ENCODE measurements at places on chromosomes 7 and 10.

DNA sequence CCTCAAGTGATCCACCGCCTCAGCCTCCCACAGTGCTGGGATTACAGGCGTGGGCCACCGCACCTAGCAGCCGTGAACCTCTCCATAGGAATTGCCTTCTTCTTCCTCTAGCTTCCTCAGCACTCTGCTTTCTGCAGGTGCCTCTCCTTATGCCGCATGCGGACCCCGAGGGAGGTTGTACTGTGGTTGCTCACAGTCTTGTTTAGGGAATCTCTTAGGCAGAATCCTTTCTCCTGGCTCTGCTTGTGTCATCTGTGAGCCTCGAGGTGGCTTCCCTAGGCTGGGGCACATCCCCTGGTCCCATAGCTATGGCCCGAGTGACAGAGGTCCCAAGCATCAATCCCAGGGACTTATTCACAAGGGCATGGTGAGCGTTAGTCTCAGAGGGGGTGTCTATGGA is 33.2 kb upstream of the GIMAP8 start:
- DNase-seq: no peak

DNA sequence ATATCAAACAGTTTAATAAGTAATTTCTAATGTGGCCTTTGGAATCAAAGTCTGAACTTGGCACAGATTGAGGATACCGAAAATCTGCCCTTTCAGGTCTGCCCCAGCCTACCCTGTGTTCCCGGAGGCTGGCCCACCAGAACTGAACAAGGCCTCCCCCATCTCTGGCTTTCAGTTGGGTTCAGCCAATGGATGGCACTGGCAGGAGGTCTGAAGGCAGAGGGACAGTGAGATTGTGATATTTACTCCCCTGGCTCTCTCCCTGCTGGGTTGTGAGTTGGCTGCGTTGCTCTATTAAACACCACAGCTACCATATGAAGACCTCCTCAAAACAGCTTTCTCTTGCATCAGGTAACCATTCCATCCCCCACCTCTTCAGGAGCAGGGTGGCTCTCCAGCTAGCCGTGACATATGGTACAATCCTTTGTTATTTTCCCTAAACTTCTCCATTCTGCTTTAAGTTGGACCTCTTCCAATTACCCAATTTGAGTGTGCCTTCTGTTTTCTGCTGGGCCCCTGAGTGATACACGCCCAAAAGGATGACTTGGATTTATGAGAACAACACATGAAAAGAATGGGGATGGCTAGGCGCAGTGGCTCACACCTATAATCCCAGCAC is 28.1 kb downstream of the DNMBP start:
- no peak for DNase-seq

GRCh38 chr10:62803724-62804355 is 680 bp upstream of the ADO start:
- DNase-seq: no peak

- no peak for DNase-seq
Measured at GRCh38 chr10:60649485-60650377, 128.5 kb upstream of the CDK1 start.

DNA sequence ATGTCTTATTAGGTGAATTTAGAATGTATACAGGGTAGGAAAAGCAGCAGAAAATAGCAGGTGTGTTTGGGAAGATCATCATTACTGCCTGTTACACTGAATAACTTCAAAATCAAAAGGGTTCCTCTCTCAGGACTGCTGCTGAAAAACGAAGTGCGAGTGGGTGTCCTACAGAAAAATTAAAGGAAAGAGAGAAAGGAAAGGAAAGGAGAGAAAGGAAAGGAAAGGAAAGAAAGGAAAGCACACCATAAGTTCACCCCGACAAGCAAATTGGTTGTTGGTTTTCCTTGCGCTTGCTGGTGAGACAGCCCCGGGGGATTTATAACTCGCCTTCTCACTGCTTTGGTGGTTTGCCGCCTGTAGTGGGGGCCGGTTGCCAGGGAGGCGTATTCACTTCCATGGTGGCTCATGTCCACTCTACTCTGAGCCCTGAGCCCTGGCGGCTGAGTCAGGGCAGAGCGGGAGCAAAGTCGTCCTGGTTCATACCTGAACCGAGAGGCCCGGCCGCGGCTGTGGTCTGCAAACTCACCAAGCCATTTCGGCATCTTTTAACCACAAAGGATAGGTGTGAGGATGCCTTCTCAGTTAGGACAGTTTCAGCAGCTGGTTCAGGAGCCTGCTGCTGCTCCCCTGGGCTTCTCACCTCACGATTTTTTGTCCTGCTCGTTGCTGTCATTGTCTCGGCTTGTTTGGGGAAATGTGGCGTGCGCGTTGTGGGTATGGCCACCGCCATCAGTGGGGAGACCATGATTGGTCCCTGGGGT is 26.1 kb downstream of the INPP5A start:
- DNase-seq: no peak

- no peak for DNase-seq
Measured at GRCh38 chr7:129385116-129385515, 49.1 kb upstream of the STRIP2 start.

- no peak for DNase-seq
Measured at GRCh38 chr7:107564553-107565298, 955 bp downstream of the DUS4L start.

DNA sequence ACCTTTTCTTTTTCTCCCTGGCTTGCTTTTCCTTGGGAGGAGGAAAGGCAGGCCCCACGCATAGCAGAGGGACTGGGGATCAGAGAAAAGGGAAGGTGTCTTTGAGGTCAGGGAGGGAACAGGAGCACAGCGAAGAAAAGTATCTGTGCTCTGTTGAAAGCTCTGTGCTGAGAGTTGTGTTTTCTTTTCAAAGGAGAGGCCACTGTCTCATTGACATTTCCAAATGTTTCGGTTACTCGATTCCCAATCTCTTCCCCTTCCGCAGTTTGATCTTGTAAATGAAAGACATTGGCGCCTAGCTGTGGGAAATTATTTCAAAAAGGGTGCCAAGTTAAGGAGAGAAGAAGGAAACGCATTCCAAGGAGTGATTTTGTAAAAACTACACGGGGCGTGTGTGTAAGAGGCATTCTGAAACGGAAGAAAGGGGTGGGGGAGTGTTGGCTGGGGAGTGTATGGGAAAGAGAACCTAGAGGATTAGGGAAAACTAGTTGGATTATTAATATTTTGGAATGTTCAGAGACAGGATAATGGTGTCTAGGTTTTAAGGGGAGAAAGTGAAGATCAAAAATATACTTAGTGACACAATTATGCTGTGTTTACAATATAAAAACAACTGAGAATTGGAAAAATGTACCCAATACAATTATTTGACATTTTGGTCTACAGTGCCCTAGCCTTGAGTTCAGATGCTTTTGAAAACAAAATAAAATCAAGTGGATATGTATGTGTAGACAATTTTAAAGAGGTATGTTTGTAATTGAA is 708 bp downstream of the KLHDC10 start:
- no peak for DNase-seq

GRCh38 chr7:100866729-100867039 is 503 bp upstream of the TRIP6 start:
- DNase-seq: no peak

GRCh38 chr10:110759523-110759922 is 112.2 kb upstream of the PDCD4 start:
- DNase-seq: no peak

DNA sequence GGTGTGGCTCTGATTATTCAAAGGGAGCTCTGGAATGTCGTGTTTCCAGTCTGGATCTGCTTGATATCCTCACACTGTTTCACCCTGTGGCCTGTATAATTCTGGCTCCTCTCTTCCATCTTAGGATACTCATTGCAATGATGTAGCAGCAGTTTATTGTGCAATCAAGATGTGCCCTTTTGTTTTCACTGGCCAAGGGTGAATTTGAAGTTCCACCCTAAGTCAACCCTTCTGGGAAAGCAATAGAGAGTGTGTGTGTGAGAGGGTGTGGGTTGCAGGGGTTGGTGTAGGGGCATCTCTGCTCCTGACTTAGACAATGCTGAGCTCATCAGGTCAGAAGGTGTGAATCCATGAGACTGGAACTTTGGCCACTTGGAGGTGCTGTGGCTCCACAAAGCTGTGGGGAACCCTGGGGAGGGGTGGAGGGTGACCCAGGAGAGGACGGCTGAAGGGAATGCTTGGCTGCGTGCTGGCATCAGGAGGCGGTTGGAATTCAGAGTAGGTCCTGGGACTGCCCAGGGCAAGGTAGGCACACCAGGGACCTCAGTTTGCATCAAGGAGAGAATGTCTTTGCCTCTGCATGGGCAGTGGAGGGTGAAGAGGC is 118.0 kb upstream of the PRSS58 start:
- DNase-seq: no peak

GRCh38 chr7:80807166-80807900 is 111.5 kb downstream of the SEMA3C start:
- no peak for DNase-seq

- no peak for DNase-seq
Measured at GRCh38 chr7:3453398-3453797, 152.3 kb downstream of the SDK1 start.

GRCh38 chr7:123748734-123749536 is at the start of gene WASL:
Gene WASL (minus strand): TSS chr7:123749003. CDS start chr7:123748734, 269 bp downstream.
- peak; percentile 88 for DNase-seq

GRCh38 chr10:21022821-21023220 is 125.7 kb upstream of the NEBL start:
- DNase-seq: no peak

- DNase-seq: no peak
Measured at GRCh38 chr7:50657912-50658311, 92.7 kb upstream of the DDC start.

- no peak for DNase-seq
Measured at GRCh38 chr10:102726274-102726673, 11.8 kb downstream of the SFXN2 start.

DNA sequence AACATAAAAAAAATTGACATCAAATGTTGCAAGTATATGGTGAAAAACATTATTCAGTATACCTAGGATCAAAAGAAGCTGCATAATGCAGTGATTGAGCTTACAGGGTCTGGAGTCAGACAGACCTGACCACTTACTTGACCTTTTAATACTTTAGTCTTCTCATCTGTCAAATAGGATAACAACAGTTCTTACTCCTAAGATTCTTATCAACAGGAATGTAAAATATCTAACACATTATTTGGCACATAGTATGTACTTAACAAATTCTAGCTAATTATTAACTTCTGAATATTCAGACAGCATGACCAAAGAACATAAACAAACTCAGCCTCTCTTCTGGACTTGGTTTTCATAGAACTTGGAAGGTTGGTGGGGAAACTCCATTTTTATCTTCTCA is 45.6 kb upstream of the PIP4K2A start:
- no peak for DNase-seq

DNA sequence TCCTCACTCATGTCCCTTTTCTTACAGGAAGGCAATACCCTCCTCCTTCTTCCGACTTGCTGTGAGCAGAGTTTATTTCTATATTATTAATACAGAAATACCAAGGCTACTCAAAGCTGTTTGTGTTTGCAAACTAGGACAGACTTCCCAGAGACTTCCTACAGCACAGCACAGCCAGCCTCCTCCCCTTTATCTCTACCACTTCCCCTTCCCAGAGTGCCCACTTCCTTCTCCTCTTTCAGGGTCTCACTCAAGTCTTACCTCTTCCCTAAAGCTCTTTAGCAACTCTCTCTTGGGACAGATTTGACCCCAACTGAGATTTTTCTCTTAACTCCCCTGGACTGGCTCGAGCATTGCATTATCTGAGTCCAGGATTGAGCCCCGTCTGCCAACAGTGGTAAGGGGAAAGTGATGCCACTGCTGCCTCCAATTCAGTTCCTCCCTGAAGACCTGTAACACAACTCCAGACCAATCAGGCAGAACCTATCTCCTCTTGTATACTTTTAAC is 5.5 kb upstream of the LRGUK start:
- no peak for DNase-seq

- DNase-seq: no peak
Measured at GRCh38 chr7:26051021-26051420, 101.0 kb upstream of the NFE2L3 start.

GRCh38 chr10:133306097-133306476 is 2.6 kb downstream of the TUBGCP2 start:
- no peak for DNase-seq

- no peak for DNase-seq
Measured at GRCh38 chr7:133052401-133052756, 29.5 kb downstream of the CHCHD3 start.

DNA sequence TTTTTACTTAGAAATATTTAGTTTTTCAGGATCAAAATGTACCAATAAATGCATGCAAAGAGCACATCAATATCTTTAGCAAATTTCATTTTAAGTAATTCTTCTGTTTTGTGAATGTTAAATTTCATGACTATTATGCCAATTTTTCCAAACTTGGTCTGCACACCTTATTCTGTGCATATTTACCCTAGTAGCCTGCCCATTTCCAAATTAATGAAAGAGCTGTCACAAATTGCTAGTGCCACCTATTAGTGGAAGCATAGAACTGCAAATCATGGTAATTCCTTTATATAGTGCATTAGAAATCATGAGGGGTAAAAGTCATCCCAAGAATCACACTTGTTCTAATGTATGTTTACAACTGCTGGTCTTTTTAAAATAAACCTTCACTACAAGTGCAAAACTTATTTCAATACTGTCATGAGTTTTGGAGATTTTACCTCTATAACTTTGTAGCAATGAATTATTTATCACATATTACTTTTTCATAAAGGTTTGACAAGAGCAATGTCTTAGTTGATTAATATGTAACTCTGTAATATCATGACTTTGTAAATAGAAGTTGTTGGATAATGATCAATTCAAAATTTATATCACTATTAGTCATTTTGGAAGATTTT is 5.7 kb downstream of the SEMA3A start:
- DNase-seq: no peak

DNA sequence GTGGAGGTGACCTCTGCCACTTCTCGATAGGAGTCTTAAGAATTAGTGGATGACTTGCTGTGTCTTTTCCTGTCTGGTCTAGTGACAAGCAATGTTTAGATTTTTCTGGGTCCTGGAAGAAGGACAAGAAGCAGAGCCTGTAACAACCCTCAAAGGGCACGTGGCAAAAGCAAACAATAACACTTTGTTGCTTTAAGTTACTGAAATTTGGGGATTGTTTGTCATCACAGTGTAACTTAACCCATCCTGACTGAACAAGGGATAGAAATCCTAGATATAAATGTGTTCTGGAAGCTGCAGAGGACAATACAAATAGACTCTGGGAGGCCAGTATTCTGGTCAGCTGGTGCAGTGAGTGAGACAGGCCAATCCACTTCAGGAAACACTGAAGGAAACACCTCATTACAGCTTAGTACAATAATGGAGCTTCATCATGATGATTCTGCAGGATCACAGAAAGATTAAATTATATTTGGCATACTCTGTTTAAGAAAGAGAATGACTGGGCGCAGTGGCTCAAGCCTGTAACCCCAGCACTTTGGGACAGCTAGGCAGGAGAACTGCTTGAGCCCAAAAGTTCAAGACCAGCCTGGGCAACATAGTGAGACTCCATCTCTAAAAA is 23.3 kb downstream of the ENKUR start:
- DNase-seq: no peak

DNA sequence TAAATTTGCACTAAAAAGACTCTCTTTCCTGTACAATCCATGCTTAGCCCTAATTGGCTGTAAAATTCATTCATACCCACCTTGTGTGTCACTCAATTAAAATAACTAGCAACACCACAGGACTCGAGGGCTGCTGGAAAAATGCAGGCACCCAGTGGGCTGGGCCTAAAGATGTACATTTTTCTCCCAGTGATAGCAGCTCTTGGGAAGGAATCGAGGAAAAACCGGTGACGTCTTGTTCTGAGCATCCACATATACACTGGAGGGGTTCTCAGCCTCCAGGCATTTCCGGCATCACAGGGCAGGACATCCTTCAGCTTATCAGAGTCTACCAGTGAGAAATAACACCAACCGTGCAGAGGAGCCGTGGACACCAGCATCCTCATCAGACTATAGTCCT is 85.8 kb upstream of the PITRM1 start:
- no peak for DNase-seq

GRCh38 chr10:84108797-84109196 is 30.5 kb upstream of the GHITM start:
- no peak for DNase-seq
